Stimulated activated CD8-positive, alpha-beta memory T cell treated with anti-CD3 and anti-CD28 coated beads, Interleukin-2, amount 100 ng/mL, for 1 hour (primary cell): ENCODE measurements at places on chromosomes 5 and 9.

- DNase-seq, result no peak
Observed at GRCh38 chr5:179461576-179461975, 88.8 kb upstream of the RUFY1 start.

- no peak for DNase-seq
Observed at GRCh38 chr9:129011170-129011569, 17.0 kb downstream of the SH3GLB2 start.

DNA sequence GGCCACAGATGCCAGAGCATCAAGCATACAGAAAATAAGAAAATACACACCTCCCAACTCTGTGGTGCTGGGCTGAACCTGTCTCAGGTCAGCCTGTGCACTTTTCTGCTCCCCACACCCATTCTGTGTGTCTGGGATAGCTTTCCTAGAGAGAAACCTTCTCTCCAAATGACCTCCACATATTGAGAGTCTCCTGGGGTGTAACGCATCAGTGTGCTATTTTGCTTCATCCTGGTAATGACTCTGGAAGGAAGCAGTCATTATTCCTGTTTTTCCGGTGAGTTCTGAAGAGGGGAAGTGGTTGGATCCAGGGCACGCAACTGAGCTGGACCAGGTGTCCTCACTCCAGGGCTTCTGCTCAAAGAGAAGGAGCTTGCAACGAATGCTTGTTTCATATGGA lies 73.2 kb upstream of the SH3PXD2B start:
- DNase-seq, result no peak

DNA sequence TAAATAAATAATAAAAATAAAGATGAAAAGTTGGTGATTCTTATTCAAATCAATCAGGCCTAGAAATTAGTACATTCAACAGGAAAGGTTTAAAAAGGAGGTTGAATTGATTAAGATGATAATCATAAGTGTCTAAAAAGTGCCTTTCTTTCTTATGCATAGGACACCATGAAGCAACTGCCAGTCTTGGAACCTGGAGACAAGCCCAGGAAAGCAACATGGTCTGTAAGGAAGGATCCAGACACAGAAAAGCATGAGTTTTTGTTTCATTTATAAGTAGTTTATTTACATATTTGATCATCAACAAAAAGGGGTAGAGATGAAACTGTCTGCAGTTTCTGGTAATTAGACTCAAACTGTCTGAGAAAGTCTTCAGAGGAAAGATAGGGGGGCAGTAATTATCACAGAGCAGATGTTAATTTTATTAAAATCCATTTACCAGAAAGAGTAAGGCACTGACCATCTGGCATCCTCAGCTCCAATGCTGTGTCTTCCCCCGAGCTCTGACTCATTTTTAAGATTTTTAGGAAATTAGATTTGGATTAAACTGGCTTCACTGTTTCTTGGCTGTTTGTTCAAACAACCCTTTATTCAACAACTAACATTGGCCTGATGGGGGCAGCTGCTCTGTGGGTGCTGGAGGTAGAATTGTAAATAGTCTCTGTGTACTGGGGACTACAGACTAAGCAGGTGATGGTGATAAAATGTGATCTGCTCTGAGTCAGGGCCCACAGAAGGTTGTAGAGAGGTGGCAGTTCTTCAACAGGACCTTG lies 2.7 kb downstream of the RABEPK start:
- no peak for DNase-seq

DNA sequence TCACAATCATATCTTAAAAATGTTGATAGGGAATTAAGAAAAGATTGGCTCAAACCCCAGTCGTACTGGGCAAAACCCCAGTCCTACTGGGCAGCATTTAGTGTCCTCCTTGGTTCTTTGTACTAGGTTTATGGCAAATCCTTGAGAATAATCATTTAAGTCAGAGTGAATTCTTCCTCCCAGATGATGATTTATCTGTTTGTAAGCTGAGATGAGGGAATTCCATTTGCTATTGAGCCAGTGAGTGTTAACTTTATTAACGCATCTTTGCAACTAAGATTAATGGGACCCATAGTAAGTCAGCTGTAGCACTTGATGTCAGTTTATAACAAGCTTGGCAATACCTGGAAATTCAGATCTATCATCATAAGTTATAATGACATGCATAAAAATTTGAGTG lies 821.8 kb upstream of the DMAC1 start:
- no peak for DNase-seq

DNA sequence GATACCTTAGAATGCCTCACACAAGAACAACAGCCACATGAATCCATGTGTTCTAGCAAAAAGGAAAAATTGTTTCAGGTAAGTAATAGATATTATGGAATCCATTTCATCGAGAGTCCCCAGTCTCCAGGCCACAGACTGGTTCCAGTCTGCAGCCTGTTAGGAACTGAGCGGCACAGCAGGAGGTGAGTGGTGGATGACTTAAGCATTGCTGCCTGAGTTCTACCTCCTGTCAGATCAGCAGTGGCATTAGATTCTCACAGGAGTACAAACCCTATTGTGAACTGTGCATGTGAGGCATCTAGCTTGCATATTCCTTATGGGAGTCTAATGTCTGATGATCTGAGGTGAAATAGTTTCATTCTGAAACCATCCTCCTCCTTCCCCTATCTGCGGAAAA lies 207.0 kb downstream of the CSNK1G3 start:
- no peak for DNase-seq

DNA sequence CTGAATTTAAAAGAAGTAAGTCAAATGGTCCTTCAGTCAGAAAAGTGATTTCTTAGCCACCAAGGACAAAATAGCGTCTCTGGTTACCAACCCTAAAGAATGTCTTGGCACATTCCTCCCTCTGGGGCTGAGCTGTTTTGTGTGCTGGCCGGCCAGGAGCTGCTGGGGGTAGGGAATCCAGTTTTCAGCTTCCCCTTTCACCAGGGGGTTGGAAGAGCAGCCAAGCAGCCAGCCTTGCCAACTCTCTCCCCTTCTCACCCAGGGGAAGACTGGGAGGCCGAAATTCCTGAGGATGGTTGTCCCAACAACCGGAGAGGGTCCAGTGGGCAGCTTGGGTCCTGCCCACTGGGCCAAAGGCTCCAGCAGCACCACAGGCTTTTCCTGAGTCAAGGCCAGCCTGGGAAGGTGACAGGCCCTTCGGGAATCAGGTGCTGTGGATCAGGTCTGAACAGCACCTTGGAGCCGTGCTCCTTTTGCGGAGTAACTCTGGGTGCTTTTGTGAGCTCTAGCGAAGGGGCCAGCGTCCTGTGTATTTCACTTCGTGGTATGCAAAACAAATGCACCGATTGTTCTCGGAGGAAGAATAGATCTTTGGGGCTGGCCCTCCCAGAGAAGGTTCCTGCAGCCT lies 4.2 kb downstream of the WWC1 start:
- DNase-seq, result no peak

GRCh38 chr9:15763371-15763770 lies 210.5 kb downstream of the CCDC171 start:
- DNase-seq, result no peak

DNA sequence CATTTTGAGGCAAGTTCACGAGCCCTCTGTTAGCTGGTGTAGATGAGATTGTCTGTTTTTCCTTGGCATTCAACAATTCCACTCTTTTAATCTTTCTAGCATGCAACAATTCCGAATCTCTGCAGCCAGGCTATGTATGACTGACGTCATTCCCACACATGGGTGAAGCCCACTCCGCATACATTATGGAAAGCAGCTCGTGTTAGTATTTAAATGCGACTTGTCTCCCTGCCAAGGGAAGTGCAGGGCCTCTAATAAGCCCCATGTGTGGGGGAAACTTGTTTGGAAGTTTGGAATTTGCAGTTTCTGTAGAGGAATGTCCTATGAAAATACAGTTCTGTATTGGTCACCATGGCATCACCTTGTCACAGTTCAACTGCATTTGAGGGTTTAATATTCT lies 146.0 kb upstream of the FBXL7 start:
- no peak for DNase-seq

DNA sequence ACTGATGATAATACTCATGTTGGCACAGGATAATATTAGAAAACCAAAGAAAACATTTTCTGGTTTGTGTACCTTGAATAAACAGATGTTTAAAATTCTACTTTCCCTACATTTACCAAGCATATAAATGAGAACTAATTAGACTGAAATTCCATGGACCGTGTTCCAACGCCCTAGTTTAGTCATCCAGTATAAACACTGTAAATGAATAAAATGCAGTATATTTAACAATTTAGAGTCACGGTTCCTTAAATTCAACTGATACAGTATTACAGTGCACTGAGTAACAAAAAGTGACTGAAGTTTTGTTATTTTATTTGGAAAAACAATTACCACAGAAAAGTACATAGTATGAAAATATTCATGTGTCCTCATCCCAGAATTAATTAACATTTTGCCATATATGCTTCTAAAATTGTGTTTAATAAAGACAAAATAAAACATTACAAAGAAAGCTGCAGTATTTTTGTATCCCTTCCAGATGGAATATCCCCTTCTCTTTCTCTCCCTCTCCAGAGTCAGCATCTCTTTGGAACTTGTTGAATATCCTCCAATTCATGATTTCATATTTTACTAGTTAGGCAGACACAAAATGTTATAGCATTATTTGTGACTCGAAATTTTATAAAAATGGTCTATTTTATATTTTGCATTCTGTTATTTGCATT lies 112.5 kb downstream of the HMHB1 start:
- no peak for DNase-seq

DNA sequence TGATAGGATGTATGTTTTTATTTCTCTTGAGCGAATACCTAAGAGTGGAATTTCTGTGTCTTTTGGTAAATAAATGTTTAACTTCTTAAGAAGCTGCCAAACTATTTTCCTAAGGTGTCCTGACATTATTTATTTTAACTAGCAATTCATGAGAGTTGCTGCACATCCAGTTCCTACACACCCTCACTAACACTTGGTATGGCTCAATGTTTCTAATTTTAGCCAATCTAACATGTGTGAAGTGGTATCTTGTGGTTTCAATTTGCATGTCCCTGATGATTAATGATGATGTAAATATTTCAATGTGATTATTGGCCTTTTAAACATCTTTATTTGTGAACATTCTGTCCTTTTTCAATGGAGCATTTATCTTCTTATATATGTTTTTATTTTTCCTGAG lies 2095.5 kb upstream of the C9orf72 start:
- DNase-seq, result no peak

GRCh38 chr9:113178087-113178486 lies 27.3 kb downstream of the SLC31A2 start:
- DNase-seq, result no peak

- no peak for DNase-seq
Observed at GRCh38 chr5:88401686-88402085, 133.0 kb upstream of the TMEM161B start.

DNA sequence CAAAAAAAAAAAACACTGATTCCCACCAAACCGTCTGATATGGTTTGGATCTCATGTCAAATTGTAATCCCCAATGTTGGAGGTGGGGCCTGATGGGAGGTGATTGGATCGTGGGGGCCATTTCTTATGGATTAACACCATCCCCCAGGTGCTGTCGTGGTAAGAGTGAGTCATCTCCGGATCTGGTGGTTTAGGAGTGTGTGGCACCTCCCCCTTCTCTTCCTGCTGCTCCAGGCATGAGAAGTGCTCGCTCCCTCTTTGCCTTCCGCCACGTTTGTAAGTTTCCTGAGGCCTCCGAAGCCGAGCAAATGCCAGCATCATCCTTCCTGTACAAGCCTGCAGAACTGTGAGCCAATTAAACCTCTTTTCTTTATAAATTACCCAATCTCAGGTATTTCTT lies 45.2 kb downstream of the HSD17B3 start:
- no peak for DNase-seq

DNA sequence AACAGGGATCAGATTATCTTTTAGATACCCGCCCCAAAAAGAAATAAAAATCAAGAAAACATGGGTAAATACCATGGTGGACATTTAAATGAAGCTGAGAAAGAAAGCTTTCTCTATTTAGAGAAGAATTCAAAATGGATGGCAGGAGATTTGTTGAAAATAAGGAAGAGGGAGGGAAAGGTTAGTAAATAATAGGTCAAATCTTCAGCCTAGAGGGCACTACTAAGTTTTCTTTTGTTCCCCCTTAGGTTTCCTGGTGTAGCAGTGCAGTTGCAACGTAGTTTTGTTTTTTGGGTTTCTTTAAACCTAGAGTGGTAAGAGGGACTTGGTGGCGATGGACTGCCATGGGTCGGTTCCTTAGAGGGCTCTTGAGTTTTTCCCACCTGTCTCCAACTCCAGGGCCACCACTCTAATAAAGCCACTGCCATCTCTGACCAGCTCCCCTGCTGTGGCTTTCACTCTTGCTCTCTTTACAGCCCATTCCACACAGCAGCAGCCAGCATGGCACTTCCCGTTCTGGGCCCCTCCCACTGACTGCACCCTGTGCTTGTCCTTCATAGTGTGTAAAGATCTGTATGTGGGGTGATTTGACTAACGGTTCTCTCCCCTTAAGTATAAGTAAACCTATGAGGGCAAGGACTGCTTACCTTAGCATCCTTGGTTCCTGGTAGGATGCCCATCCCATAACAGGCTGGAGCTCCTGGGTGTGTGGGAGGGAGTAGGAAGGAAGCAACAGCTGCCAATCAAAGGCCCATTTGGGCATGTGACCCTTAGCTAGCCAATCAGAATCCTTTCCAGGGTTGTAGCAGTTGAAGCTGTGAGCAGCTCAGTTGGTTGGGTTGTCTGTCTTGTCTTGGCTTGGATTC lies 118.3 kb downstream of the SLC1A3 start:
- no peak for DNase-seq

DNA sequence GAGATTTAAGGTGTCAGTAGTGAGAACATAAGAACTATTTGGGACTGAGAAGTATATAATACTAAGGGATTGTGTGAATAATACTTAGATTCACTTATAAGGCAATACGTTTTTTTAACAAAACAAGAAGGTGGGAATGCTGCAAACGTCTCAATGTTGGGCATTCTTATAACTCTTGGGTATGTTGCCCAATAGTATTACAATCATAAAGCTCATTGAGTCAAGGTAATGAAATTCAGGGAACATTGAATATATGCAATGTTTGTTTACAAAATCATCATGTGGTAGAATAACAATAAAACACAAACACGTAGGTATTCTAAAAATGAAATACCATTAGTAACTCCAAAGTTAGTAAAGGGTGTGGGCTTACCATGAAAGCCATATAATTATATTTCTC lies 400.7 kb downstream of the KIAA0825 start:
- DNase-seq, result no peak

DNA sequence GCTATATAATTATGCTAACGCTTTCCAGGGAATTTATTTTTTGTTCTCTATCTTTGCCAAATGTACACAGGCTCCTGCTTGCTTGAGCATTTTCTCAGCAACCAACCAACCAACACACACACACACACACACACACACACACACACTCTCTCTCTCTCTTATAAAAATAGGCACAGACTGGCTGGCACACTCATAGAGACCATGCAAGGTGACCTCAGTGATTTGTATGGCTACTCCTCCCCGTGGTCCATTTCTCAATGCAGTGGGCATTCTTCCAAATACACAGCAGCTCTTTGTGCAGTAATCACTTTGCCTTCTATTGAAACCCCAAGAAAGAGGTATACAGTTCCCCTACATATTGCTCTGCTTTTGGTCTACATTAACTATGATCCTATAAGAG lies 416.0 kb downstream of the MAN2A1 start:
- no peak for DNase-seq

GRCh38 chr5:147784146-147784987 lies 1.8 kb upstream of the JAKMIP2 start:
- no peak for DNase-seq
